ENCODE measurements at places on chromosomes 2 and 18. TPM values are rescaled to one million over a fixed set of nuclear protein-coding genes. Genes with fewer than 3 reads are reported as not detected.

DNA sequence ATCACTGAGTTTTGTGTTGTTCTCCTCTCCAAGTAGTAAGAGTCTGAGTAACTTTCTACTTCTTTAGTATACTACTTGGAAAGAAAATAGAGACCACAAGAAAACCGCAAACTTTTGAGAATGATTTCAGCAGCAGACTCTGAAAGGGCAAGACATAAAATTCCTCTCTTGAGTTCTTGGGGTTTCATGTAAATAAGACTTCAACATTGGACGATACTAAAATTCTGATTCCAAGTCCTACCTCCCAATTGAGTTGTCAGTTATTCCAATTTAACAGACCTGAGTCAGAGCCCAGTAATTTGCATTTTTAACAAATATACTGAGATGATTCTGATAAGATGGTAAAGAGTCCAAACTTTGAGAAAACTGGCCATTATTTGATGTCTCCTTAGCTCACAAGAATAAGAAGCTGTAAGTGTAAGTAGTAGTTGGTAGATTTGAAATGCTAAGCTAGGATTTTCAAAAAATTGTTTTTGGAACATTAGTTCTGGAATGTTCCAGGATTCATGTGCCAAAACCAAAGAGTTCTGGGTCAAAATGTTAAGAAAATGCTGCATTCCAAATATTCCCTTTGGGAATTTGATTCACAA is 261.6 kb upstream of the SPOPL start:
- no peak for DNase-seq

DNA sequence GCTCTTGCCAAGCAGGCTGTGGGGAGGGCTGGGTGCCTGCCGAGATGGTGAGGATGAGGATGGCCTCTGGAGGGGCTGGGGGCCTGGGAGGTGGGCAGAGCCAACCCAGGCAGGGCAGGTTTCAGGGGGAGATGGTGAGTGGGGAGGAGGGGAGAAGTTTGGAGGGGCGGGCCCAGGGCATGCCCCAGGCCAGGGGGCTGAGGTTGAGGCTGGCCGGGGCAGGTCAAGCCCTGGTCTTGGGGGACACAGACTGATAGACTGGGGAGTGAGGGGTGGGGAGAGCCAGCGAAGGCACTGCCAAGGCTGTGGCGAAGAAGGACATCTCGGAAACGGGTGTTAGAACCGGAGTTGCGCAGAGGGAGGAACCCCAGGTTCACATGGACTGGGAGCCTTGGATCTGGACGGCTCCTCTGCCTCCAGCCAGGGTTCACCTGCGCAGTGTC is 12.6 kb downstream of the CAPN10 start:
- DNase-seq = no peak

DNA sequence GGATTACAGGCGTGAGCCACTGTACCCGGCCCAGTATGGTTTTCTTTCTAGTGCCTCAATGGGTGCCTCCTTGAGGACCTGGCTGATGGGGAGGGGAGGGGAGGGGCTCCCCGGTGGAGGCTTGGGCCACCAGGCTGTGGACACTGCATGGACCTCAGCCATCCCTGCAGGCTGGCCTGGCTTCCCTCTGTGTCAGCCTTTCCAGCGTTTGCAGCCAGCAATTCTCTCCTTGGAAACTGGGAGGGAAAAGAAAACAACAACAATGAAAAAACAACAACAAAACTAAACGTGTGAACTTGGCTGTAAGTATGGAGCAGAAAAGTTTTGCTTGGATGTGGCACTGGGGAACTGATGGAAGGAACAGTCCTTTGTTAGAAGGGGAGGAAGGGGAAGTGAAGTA is 159.3 kb downstream of the GLI2 start:
- DNase-seq = no peak

DNA sequence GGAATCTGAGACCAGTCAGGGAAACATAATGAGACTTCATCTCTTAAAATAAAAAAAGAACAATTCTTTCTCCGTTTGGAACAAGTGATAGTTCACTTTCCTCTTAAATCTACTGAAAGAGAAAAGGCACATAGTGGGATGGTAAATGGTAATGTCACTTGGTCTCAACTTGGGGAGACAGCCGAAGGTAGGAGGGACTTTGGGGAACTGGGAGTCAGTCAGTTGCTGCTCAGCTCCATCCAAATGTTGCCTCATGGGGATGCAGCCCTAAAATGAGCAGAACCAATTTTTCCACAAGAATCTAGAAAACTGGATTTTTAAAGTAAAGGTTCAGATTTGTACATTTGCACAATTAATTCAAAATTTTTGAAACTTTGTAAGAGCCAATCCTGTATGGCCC is 19.2 kb downstream of the RASGRP3 start:
- no peak for DNase-seq

RTP5 gene
- total RNA-seq = under 0.01 TPM

SERPINB10 gene
- total RNA-seq = 4.6 TPM

RBM44 gene
- 0.75 TPM for total RNA-seq

HAAO gene
- 17.4 TPM for total RNA-seq

Measured in liver (tissue), 10 donors.